Mesenteric fat pad (tissue), 1 donor: ENCODE measurements at places on chromosomes 7 and 10.

DNA sequence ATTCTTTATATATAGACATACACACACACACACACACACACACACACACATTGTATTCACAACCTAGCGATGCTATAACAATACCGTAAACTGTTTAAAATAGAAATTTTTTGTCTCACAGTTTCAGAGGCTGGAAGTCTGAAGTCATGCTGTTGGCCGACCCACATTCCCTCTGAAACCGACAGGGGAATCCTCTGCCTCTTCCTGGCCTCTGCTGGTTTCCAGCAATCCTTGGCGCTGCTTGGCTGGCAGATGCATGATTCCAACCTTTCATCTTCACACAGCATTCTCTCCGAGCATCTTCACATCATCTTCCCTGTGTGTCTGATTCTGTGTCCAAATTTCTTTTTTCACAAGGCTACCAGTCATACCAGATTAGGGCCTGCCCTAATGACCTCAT, 94.8 kb downstream of the CCDC71L start:
- DNase-seq: no peak

DNA sequence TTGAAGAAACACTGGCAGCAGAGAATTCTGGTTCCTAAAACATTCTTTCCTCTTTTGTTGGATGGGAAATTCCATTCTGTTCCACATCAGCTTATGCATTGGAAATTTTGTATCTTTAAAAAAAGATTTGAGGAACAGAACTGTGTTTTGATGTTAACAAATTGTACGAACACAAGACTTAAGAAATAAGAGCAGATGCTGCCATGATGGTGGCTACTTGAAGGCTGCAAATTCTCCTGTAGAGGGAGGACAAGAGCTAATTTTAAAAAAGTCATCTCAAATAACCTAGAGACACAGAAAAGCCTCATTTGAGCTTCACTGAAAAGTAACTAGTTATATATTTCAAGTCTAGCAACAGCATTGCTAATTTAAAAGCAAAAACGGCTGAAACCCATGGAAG, 29.8 kb downstream of the NDUFB2 start:
- DNase-seq: no peak

GRCh38 chr10:4131407-4132215, 346.6 kb upstream of the KLF6 start:
- no peak for DNase-seq

GRCh38 chr7:14836571-14837189, 65.9 kb downstream of the DGKB start:
- DNase-seq: no peak

DNA sequence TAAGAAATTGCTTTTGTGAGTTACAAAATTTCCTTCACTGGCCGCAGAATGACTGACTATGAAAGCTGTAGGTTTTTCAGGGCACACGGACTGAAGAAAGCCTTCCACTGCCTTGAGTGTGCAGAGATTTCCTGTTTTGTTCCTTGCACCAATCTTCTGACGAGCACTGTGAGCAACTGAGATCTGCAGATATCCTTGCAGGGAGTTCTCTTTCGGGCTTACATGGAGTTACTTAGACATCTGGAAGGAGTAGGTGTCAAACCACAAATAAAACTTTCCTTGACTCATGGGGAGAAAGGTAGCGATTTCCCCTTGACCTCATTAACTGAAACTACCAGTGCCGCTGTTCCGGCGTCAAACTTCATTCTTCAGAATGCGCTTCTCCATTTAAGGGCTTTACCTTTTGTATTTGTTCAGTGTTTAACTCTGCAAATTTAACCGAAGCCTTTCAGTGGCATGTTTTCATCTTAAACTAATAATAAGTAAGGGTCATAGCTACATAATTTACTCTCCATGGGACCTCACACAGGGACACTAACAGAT, 1175.3 kb downstream of the GATA3 start:
- no peak for DNase-seq

GRCh38 chr7:15747712-15748111, 61.2 kb upstream of the MEOX2 start:
- no peak for DNase-seq

GRCh38 chr10:62016623-62017490, 115.4 kb downstream of the ARID5B start:
- no peak for DNase-seq

- DNase-seq: no peak
These were observed 67.8 kb downstream of the TBX20 start for GRCh38 chr7:35185908-35186731.

DNA sequence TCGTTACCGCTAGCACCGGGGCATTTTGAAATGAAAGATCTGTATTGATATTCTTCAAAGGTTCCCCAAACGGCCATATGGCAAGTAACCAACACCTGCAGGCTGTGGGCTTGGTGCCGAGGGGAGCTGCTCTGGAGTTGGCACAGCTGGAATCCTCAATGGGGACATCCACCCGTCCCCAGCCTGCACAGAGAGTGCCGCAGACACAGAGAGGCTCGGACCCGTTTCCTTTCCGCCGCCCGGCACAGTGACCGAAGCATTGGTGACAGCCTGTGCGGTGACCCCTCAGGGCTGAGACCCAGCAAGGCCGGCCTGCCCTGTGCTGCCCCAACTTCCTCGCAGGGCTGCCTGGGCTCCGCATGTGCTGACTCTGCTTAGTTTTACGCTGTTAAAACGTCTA, 4.5 kb downstream of the CFAP46 start:
- no peak for DNase-seq

DNA sequence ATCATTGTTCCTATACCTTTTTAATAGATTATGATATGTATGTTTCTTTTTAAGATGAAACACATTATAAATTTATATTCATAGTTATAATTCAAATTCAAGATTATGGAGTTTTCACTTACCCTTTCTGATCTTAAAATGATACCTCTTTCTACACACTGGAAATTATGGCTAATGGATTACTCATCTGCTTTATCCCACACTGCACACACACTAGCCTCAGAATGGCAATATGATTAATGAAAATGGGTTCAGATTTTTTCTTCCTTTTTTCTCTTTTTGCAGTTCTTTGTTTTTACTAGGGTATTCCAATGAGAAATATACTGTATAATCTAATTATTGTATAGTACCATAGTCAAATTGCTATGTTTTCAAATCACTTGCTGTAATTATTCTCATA, 82.3 kb upstream of the FZD1 start:
- DNase-seq: no peak

- no peak for DNase-seq
These were observed 572.8 kb downstream of the INHBA start for GRCh38 chr7:41130086-41130485.

DNA sequence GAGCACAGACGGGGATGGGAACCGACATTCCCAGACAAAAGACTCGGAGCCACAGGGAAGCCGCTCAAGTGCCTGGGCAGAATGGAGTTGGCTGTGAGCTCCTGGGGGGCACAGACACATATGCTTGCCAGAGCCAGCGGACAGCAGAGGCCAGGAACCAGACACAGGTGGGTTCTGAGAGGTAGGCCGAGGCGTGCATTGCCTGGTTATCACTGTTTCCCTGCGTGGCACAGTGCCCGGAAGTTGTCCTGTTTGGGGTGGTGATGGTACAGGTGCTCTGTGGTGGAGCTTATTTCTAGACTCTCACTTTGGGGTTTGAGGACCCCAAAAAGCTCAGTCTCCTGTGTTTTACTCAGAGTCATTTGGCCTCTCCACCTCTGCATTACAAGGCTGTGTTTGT, 2.5 kb downstream of the PALD1 start:
- no peak for DNase-seq

DNA sequence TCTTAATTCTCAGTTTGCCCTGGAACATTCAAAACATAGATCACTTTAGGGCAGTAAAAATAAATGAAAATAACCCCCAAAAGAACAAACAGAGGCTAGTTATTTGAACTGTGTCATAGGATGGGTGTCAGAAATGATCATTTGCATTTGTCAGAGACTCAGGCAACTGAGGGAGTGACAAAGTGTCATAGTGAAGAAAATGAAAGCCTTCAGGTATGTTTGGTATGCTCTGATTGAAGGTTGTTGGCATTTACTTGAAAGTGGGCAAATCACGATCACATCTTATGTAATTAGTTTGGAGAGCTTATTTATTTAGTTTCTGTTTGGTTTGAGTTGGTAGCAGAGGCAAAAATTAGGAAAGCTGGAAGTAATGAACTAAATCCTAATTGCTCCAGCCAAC, 880.9 kb downstream of the ANKRD7 start:
- no peak for DNase-seq

- DNase-seq: no peak
These were observed 90.8 kb downstream of the ARMH3 start for GRCh38 chr10:101965075-101965765.

GRCh38 chr7:123724817-123725253, 24.0 kb downstream of the WASL start:
- DNase-seq: no peak

DNA sequence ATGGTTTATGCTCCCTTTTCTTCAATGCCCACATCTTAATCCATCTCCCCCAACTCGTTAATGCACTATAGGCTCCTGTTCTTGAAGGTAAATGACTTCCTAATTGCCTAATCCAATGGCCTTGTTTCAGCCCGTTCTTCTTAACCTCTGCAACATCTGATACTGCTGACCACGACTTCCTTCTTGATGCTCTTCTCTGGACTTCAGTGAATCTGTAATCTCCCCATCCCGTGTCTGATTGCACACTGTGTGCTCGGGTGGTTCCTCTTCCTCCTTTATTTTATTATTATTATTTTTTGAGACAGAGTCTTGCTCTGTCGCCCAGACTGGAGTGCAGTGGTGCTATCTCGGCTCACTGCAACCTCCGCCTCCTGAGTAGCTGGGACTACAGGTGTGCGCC, 58.9 kb downstream of the HIPK2 start:
- no peak for DNase-seq

DNA sequence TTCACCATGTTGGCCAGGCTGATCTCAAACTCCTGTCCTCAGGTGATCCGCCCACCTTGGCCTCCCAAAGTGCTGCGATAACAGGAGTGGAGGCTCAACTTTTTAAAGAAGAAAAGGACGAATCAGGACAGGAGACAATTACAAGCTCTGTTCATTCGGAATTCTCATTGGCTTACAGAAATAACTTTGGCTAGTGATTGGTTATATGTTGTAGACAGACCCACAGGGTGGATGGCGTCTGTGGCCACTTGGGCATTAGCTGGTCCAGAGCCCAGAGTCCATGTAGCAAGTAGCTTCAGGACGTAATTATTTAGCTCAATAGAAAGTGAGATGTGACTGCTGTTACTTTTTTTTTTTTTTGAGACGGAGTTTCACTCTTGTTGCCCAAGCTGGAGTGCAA, 160.5 kb upstream of the TNRC18 start:
- DNase-seq: no peak

DNA sequence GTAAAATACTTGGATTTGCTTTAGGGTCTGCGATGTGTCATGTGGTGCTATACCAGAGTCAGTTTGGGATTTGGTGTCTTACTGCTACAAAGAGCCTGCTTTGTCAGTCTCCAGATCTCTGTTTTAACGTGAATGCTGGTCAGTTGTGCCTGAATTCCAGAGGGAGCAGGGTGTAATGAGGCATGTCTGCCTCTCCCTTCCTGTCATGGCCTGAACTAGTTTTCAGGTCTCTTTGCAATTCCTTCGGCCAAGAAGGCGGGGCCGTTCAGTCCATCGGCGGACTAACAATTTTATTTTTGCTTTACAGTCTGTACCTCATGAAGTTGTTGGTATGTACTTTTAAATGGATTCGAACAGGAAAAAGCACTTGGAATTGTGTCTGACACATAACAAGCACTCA, 465.1 kb upstream of the ADARB2 start:
- DNase-seq: no peak

DNA sequence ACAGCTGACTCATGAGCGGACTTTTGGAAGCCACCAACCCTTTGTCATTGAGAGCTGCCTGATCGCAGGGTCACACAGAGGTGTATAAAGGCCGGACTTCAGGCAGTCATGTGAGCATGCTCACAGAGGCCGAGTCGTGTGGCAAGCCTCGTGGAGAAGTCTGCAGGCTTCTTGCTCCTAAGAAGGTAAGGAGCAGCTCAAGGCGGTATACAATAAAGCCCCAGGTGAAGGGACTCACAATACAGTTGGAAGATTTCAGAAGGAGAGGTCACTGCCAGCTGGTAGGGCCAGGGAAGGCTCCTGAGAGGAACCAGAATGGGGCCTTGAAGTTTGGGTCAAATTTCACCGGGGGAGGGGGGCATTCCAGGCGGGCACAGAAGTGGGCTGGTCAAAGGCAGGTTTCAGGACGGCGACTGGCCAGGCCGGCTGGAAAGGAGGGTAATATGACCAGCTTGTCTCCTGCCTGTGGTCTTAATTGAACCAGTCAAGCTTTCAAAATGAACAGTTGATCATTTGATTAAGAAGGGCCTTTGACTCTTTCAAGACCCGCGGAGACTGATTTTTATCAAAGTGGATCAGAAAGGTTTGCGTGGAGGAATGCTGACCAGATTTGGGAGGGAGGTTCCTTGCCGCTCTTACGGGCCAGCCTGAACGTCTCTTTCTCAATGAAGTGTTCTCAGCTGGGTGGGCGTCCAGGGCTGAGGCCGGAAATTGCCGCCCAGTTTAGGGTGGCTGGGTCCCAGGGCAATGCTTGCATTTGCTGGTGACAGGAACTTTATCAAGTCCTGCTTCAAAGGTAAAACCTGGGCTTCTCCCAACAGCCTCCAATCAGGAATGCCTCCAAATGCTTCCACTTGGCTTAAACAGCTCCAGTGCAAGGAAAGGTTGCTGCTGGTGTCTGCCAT, 178.6 kb downstream of the EMX2 start:
- no peak for DNase-seq

DNA sequence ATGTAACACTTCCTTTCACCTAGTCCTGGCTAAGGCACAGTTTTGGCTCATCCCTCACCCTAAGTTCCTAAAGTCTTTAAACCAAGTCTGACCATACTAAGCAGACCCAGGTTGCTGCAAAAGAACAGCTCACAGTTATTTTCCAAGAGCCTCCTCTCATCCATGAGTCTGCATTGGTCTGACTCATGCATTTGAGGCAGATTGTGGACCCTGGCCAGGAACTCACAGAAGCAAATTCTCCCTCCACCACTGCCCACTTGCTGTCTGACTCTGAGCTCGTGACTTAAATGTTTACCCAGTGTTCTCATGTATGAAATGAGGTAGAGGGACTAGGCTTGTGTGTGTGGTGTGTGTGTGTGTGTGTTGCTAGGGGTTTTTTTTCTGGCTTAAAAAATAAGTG, 1272.8 kb downstream of the TYW1 start:
- no peak for DNase-seq

DNA sequence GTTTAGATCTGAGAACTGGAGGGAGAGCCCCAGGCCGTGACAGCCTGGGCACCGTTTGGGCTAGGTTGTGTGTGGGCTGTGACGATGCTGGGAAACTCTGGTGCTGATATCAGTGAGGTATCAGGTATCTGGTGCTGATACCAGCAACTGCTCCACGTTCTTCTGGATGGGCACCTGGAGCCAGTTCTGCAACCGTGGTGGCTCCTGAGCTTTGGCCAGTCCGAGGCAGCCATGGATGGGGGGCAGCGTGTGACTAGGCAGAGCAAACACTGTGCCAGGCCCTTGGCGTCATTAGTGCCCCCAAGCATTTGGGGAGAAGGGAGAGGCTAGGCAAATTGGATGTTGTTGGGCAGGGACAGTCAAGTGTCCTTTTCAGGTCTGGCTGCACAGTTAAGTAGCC, 57.9 kb downstream of the ZNF467 start:
- DNase-seq: no peak

- no peak for DNase-seq
These were observed 106.4 kb downstream of the AMPH start for GRCh38 chr7:38524786-38525185.

- DNase-seq: no peak
These were observed 348.9 kb upstream of the BMPER start for GRCh38 chr7:33556472-33556871.

- no peak for DNase-seq
These were observed 174.8 kb upstream of the PRPS1L1 start for GRCh38 chr7:18202315-18203045.

GRCh38 chr10:84521013-84521412, 192.6 kb downstream of the CCSER2 start:
- no peak for DNase-seq

- no peak for DNase-seq
These were observed 4.1 kb upstream of the PILRB start for GRCh38 chr7:100353685-100354330.
